Stimulated activated CD4-positive, alpha-beta T cell treated with anti-CD3 and anti-CD28 coated beads, TNF-alpha, amount 100 ng/mL, for 1 hour (primary cell): ENCODE measurements at places on chromosomes 6 and 20.

DNA sequence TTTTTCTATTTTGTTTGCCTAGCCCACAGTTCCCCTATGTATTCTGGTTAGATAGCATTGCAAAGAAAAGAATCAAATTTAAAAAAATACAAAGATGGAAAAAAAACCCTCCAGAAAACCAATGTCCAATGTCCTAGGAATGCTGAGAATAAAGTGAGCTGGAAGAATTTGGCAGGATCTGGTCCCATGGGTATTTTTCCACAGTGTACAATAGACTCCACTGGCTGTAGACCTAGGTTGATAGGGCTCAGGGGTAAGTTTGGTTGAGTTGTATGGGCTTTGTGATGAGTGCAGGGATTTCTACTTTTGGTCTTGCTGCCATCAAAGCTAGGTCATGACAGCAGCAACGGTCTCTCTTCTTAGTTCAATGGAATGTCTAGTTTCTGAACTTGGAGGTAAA lies 41.5 kb downstream of the SLC22A2 start:
- no peak for DNase-seq

- no peak for DNase-seq
These were observed 50.7 kb upstream of the COL10A1 start for GRCh38 chr6:116176596-116176995.

DNA sequence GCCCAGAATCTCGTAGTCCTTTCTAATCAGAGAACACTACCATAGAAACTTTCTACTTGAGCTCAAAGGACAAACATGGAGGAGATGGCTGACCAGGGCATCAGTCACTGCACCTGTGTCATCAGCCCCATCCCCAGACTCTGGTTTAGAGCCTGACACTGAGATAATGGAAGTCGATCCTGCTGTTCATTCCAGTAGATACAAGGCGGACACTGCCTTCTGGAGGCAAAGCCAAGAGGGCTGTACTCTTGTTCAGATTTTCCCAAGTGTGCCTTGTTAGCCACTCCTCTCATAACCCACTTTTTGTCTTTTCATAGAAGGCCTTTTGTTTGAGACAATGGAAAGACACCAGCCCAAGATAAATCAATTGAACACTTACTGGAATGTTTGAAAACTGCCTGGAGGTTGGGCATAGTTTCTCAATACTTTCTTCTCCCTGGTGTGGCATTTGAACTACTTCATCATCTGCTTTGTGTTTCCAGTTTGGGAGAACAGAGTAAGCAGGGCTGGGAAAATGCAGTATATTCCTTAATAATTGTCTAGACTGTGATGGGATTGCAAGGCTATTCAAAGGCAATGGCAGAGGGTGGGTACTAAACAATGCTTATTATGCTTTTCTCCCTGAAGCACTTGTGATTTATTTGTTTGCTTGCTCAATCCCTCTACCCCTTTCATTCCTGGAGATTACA lies 99.7 kb downstream of the CLIC5 start:
- no peak for DNase-seq

GRCh38 chr6:144341831-144342527 lies 56.8 kb downstream of the UTRN start:
- no peak for DNase-seq

- DNase-seq = no peak
These were observed 332.0 kb downstream of the HAO1 start for GRCh38 chr20:7608250-7608649.

DNA sequence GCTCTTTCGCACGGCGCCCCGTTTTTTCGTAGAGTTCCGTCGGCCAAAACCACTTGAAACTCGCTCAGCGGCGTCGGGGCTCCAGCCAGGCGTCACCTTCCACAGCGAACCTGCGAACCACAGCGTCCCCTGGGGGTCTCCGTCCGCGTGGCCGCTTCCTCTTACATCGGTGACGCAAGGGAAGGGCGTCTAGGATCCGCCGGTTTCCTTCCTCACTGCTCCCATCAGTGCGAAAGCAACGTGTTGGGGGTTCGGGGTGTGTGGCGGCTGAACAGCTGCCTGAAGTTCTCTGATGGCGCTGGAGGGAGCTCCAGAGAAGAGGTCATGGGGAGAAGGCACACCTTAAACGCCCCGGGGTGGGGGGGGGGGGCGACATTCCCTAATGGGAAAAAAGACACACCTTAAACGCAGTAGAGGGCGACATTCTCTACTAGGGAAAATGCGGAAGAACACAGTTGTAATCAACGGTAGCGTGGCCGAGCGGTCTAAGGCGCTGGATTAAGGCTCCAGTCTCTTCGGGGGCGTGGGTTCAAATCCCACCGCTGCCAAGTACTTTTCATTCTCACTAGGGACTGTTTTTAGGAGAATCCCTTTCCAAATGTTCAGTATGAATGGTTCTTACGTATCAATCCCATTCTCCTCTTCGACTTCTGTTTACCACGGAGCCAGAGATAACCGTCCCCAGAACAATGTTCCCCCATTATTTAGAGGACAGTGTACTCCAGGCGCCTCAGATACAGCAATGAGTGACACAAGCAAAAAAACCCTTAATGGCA lies 16.4 kb downstream of the ZNF311 start:
- no peak for DNase-seq

- DNase-seq = no peak
These were observed 143.7 kb downstream of the REV3L start for GRCh38 chr6:111339294-111339693.

- DNase-seq = no peak
These were observed 13.6 kb upstream of the CHD6 start for GRCh38 chr20:41631826-41632225.

- DNase-seq = no peak
These were observed 653.6 kb upstream of the FLRT3 start for GRCh38 chr20:14991023-14991422.

DNA sequence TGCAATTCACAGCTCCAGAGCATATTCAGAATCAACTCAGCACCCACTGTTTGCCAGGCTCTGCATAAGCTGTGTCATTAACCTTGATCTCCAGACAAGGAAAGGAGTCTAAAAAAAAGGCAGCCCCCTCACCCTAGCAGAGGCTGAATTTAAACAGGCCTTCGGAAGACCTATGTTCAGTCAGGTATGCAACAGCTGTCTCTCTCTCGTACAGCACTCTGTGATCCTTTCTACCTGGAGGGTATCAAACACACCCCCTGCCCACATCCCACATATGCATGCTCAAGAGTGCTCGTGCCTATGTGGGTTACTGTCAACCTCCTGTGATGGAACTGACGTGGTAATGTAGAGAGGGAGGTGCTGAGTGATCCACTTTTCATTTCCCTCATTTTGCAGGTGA lies 8.5 kb downstream of the PLAGL2 start:
- DNase-seq = no peak

DNA sequence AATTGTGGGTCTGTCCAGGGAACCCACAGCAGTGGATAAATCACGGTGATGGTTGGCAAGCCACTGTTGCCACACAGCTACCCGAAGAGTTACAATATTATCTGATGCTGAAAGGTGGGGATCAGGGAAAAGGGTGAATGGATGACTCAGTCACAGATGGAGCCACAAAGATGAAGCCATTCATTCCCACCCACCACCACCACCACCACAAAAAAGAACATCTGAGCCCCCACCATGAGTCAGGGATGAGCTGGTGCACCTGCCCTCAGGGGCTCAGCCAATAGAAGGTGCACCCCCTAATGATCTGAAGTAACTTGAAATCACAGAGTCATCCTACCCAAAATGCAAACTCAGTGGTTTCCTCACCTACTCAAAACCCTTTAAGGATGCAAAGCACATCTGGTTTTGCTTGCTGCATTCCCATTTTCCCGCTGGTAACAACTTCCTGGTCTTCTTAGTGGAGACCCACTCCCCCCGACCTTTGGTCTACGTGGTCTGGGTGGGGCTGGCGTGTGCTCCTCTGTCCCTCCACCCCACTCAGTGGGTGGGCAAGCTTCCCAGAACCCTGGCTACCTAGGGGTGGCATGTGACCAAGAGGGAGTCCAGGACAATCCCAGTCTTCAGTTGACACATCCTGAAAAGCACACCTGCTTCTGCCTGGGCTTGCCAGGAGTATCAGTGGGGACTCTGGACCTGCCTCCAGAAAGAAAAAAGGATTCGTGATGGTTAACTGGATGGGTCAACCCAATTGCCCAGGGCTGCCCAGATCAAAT lies 125.5 kb downstream of the ANKRD60 start:
- DNase-seq = no peak

GRCh38 chr6:81049425-81050042 lies 702.9 kb downstream of the TENT5A start:
- no peak for DNase-seq

DNA sequence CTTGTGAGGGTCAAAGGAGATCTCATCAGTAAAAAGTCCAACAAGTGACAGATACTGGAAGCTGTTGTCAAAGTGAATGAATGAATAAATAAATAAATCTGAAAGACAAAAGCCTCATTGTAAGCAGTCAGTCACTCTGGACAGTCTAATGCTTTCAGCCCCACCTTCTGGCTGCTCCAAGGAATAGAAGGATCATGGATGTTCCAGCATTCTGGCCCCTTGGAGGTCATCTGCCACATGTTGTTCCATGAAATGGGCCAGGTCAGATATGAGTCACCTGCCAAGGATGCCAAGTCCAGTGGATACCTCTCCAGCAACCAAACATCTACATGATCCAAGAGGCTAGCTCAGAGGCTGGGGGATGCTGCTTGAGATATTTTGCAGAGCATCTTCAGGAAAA lies 185.6 kb downstream of the BMP7 start:
- DNase-seq = no peak

GRCh38 chr20:47796971-47797370 lies 11.7 kb upstream of the SULF2 start:
- DNase-seq = no peak

GRCh38 chr20:46787991-46788762 lies 78.7 kb downstream of the SLC2A10 start:
- no peak for DNase-seq

DNA sequence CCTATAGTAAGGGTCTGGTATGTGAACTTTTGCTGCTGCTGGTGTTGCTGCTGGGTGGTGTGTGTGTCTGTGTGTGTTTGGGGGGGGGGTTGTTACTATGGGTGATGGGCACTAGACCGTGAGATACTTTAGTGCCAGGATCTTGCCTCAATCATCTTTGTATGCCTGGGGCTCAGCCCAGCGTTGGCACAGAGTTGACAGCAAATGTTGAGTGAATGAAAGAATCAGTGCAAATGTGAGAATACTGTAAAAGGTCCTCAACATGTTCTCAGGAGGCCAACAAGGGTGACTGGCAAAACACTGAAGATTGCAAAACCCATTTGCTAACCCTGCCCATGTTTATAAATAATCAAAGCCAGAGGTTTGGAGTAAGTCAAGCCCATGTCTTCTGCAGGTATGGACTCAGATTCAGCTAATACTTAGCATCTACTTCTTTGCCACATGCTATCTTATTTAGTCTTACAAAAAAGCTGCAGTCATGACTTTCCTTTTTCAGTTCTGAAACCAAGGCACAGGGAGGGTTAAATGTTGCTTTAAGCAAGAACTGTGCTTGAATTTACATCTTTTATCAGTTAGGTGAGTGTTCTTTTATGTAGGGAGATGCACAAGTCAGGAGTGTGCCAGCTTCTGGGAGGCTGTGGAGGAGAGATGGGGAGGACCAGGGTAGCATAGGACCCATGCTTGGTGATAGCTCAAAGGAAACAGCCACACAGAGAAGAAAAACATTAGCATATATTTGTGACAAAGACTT lies 125.3 kb upstream of the SPACA1 start:
- DNase-seq = no peak

GRCh38 chr20:50138120-50138478 lies 15.4 kb downstream of the PEDS1 start:
- DNase-seq = no peak

GRCh38 chr6:94362061-94362864 lies 942.9 kb upstream of the EPHA7 start:
- no peak for DNase-seq

DNA sequence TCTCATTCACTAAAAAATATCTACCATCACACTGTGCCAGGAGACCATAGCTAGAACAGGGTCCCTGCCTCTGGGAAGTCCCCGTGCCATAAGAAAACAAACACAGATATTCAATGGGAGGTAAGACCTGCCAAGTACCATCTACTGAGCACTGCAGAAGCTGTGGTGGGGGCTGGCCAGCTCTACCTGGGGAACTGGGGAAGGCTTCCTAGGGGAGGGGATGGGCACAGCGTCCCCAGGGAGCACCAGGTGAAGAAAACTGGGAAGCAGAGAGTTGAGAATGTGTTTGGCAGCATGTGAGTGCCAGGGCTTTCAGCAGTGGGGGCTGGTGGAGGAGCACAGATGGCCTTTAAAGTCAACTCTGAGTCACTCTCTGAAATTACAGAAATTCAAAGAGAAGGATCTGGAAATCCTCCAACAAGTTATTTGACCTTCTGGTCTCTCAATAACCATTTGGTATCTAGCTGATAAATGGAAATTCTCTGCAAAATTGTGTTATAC lies 85.2 kb downstream of the SHLD1 start:
- no peak for DNase-seq

DNA sequence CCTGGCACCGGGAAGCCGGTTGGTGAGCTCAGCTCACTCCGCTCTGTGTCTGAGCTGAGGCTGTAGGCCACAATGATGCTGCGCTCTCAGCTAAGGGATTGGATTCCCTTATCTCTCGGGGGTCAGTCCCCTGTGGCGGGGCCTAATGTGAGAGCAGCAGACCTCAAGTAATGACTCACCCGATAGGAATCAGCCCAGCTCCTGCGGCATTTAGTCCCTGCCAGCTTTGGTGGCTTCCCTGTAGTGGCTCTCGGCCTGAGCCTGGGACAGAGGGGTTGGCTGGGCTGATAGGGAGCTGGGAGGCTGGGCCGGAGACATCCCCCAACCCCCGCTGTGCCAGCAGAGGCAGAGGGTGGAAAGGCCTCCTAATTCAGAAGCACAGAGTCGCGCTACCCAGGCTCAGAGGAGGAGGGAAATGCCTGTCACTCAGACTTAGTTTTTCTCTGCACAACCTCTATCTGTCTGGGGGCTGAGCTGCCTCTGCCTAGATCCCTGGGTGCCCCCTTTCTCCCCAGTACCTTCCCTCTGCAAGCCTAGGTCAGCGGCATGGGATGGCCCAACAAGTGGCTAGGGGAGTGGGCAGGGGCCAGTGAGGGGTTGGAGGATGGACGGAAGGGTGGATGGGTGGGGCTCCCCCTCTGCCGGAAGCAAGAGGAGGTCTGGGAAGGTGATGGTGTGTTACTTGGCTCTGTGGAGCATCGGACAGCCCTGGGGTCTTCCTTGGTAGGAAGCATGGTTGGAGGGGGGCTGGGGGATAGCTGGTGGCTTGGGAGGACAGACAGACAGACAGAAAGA lies 92.2 kb downstream of the CDH22 start:
- no peak for DNase-seq

DNA sequence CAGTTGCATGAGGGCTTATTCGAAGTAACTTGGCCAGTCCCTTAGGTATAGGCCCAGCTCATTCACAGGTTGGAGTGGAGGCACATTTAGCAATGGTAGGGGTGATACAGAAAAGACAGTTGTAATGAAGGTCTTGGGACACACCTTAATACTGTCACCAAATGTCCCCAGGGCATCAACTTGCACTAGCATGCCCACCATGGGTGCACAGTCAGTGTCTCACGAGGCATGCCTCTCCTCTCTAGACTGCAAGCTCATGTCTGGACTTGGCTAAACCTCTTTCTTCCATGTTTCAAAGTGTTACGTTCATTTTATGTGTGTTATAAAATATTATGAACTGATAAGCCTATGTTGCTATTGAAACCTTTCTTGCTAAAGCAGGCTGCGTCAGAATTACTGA lies 124.0 kb upstream of the ECI2 start:
- no peak for DNase-seq
